Posterior cingulate gyrus (tissue), 11 donors: ENCODE measurements at places on chromosomes 12 and 14.
A peak's percentile ranks its signal among the peaks of the same experiment; 100 is the strongest.

- DNase-seq, result no peak
These were observed 18.3 kb upstream of the JDP2 start for GRCh38 chr14:75409316-75410205.

GRCh38 chr12:125025606-125026235, 32.3 kb downstream of the BRI3BP start:
- no peak for DNase-seq

DNA sequence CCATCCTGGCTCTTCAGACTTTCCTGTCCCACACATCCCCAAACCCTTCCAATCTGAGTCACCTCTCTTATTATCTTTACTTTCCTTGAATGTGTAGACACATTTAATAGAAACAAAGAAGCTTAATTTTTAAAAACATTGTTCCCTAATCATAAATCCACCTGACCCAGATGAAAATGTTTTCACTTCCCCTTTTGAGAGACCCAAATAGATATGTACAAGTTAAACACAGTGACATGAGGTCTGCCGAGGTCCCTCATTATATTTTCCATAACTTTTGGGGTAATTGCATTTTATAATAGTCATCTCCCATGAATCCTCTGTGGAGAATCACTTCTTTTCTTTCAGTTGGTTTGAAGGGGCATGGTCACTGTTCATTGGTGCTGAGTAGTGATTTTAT, 191.1 kb downstream of the GRIN2B start:
- no peak for DNase-seq

DNA sequence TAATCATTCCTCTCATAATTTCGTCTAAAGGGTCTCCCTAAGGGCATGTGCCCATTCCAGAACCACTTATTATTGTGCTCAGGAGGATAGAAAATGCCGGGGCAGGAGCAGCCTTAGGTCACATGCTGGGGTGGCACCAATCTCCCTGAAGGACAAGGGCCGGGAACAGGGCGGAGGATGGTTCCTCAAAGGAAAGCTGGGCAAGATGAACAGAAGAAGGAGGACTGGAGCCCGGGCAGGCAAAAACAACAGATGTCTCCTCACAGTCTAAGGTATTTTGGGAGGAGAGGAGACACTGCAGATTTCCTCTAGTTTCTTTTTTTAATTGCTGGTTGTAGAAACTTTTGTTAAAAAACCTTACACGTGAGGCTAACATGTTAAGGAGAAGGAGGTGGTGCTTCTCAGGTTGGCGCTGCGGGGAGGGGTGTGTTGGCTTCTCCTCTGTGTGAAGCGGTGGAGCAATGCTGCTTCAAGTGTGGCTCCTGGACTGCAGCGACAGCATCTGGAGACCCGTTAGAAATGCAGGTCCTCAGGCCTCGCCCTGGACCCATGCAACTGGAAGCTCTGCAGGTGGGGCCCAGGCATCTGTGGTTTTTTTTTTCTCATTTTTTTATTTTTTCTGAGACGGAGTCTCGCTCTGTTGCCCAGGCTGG, 164.8 kb downstream of the AACS start:
- peak; percentile 68 for DNase-seq

- DNase-seq, result no peak
These were observed 20.4 kb upstream of the TTC7B start for GRCh38 chr14:90836692-90837063.

DNA sequence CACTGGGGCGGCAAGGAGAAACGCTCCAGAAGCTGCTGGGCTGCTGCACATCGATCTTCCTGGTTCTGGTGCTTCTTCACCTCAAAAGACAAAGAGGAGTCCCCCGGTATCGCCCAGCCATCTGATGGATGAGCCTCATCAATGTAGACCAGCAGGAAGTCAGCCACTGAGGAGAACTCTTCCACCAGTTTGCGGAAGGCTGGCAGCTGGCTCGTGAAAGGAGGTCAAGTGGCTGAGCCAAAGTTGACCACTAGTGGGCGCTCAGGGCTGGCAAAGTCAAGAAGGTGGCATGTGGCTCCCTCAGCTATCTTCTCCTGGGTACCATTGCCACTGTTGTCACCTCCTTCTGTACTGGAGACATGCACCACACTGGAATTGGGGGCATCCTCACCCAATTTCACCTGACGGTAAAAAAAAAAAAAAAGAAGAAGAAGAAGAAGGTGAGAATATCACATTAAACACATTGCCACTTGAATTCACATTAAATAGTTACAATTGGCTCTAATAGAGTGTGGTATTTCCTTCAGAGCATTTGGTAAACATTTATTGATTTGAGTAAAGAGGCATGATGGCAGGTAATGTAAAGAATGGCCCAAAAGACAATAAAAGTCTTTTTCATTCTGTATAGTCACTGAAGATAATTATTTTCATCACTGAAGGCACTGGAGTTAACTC, 8.3 kb downstream of the DIO2 start:
- DNase-seq, result no peak

GRCh38 chr12:116594325-116595038, 35.3 kb downstream of the MAP1LC3B2 start:
- DNase-seq, result no peak

DNA sequence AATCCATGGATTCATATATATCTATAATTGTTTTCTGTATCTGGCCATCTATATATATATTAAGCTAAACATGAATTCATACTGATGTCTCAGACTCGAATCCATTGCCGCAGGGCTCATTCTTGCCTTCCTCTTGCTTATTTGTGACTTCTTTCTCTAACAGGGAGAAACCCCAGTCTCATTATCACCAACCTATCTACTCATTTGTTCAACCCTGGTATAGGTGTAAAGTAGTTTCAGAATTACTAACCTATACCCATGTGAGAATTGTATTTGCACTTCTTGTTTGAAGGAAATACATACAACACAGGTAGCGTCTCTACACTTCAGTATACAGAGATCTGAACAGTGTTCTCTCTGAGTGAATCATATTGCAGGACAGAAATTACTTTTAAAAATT, 77.7 kb downstream of the PTPN11 start:
- no peak for DNase-seq

- no peak for DNase-seq
These were observed 37.2 kb downstream of the RDH12 start for GRCh38 chr14:67738740-67739504.

DNA sequence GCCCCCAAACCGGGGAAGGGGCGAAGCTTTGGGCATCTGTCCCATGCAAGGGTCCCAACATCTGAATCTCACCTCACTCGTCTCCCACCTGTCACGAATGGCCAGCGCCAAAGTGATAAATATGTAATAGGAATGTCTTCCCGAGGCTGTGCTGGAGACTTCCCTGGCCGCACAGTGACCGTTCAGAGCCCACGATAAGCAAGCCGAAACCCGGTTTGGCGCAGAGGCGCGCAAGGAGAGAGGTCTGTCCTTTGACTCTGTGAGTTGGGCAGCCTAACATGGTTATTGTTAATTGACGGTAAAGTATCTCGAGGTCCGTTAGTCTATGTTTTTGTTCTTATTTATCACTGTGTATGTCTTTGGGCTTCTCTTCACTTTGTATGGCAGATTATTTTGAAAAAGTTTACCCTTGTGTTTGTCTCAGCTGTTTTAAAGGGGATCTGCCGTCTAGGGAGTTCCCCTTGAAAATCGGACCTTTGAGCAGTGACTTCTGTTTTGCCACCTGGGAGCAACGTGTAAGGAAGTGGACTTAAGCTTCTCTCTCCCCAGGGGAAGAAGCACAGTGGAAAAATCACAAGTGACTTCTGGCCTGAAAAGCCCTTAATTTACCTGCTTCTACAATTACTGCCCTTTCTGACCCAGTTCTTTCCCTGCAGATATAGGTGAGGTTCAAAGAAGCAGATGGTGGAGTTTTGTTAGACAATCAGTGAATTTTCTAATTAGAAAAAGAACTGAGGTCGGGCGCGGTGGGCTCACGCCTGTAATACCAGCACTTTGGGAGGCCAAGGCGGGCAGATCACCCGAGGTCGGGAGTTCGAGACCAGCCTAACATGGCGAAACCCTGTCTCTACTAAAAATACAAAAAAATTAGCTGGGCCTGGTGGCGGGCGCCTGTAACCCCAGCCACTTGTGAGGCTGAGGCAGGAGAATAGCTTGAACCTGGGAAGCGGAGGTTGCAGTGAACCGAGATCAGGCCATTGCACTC, 1.1 kb upstream of the TM9SF1 start:
- no peak for DNase-seq
